ENCODE measurements at places on chromosomes 2 and 18. TPM values are rescaled to one million over a fixed set of nuclear protein-coding genes. Genes with fewer than 3 reads are reported as not detected.

DNA sequence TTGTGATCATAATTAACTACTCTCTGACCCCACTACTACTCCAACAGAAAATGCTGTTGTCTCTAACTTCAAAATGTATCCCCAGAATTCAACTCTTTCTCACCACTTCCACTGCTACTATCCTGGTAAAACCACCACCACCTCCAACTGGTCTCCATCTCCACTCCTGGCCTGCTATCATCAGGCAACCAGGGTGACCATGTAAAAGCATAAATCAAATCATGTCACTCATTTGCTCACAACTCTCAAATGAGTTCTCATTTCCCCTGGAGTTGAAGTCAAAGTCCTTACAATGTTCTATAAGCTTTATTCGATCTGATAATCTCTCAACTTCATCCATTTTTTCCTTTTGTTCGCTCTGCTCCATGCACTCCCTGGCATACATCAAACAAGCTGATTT is 24.6 kb downstream of the CUL3 start:
- no peaks in the 10 kb centered on the region for H3K36me3 ChIP-seq
- H3K4me1 ChIP-seq: peaks cover 34% of the 10 kb centered on the region
- no peak overlapping the region for H3K27ac ChIP-seq
- DNase-seq: no peak

DNAJC5G gene
- total RNA-seq: 0.39 TPM

DNA sequence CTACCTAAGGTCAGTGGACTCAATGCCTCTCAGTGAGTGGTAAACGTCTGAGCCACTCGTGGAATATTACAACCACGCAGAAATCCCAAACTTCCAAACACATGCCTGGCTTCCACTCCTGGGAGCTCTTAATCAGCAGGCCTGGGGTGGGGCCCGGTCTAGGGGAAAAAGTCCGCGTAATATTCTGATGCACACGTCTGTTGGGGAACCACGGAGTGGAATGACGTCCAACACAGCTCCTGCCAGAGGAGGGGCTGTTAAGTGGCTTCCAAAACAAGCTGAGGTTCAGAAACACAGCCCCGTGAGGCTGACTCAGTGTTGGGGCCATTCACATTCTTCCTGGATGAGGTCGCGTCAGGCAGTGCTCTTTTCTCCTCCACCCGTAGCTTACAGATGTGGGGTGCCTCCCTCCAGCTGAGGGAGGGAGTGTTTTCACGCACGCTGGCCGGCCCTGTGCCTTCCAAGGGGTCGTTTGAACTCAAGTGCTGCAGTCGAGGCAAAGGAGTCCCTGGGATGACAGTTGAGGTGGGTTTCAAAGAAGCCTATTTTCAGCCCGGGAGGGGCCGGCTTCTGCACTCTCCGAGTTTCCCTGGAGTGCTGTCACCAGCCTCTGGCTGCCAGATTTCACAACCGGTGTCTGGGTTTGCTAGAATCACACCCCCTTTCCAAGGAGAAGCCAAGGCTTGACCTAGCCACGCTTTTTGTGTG is 73.1 kb downstream of the ACKR3 start:
- DNase-seq: peak; percentile 54
- H3K27me3 ChIP-seq: no peaks in the 10 kb centered on the region
- no peaks in the 10 kb centered on the region for H3K4me1 ChIP-seq
- H3K4me3 ChIP-seq: no peak overlapping the region

DNA sequence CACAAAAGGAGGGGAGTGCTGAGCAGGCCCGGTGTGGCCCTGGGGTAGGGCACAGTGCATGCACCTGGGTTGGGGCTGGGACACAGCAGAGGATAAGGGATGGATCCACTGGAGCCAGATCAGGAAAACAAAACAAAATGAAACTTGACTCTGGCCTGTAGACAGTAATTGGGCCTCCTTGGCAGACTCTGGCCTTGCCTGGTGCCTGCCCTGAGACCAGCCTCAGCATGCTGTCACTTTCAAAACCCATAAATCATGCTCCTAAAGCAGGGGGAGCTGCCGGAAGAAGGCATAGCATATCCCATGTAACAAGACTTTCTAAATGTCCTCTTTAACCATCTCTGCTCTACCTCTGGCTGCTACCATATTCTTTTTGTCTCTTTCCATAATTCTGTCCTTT is 61.1 kb upstream of the IGFBP5 start:
- H3K27ac ChIP-seq: no peak overlapping the region
- H3K4me1 ChIP-seq: no peaks in the 10 kb centered on the region
- no peak for DNase-seq
- no peaks in the 10 kb centered on the region for H3K27me3 ChIP-seq
- no peak overlapping the region for H3K4me3 ChIP-seq

SATB2 gene
- 5.7 TPM for total RNA-seq

HJURP gene
- 49.2 TPM for total RNA-seq

DNA sequence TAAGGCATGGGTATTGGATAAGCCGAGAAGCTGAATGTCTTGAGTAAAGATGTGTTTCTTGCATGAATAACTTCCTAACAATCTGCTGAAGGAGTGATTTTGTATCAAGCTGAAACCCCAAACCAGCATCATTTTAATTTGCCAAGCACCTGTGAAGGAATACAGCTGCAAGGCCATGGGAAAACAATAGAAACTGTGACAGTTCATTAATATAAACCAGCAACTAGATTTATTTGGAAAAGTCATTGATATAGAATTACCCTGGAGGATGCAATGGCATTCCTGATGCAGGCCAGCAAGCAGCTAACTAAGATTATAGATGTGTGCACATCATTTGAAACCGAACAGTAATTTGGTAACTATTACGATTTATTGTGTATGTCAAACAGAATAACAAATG is 155.7 kb upstream of the TCF4 start:
- 0 out of 2 replicates have a peak, but pooled peaks cover 5% of the 10 kb centered on the region for H3K4me1 ChIP-seq
- H3K36me3 ChIP-seq: no peaks in the 10 kb centered on the region

DNA sequence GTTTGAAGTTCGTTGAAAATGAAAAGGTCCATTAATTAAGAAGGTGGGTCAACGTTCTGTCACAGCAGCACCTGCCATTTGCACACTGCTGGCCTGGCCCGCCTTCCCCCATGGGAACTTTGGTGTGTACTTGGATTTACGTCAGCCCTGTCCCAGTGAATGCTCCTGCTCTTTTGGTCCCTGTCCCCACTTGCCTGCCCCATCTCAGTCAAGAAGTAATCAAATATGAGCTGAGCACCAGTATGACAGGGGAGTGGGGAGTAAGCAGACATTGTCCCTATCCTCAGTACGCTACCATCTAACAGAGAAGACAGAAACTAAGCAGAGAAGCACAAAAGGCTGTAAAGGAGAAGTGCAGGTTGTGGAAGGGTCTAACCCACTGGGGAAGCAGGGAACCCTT is 65.1 kb downstream of the SLC4A3 start:
- DNase-seq: no peak
- H3K4me1 ChIP-seq: peaks cover 7% of the 10 kb centered on the region
- H3K36me3 ChIP-seq: no peaks in the 10 kb centered on the region
- H3K27me3 ChIP-seq: no peaks in the 10 kb centered on the region

DNA sequence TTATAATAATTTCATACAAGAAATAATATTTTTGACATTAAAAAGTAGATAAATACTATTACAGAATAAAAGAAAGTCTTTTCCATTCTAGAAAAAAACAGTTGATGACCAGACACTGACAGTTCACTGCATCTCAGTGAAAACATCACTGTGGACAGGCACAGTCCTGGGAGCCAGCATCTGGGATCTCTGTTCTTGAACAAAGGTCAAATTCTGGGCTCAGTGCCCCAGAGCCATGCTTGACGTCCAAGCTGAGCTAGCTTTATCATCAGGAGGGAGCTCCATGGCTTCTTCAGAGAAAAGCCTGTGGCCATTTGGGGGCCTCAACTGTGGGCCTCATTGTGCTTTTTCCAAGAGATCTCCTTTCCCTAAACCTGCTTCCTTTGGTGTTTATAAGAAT is 86.1 kb upstream of the SRD5A2 start:
- no peaks in the 10 kb centered on the region for H3K4me1 ChIP-seq
- H3K27ac ChIP-seq: no peak overlapping the region
- H3K4me3 ChIP-seq: no peak overlapping the region
- no peaks in the 10 kb centered on the region for H3K36me3 ChIP-seq
- H3K27me3 ChIP-seq: no peaks in the 10 kb centered on the region

DNA sequence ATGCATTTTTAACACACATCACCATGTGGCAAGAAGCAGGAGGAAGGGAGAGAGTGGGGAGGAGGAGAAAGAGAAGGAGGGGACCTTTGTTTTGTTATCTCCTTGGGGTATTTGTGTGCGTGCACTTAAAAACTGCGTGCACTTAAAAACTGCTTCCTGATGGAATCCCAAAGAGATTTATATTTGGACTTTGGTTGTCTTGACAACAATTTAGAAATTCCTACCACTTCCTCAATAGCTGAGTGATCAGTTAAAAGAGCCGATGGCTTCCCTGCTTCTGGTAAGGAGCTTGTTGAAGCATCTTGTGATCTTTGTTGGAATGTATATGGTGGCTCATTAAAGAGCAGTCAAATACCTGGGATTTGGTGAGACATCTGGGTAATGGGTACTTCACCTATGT is 4.5 kb downstream of the RAB31 start:
- H3K27me3 ChIP-seq: peaks cover 30% of the 10 kb centered on the region
- H3K27ac ChIP-seq: no peak overlapping the region

GRCh38 chr2:239376351-239376750 is 24.5 kb downstream of the HDAC4 start:
- no peak overlapping the region for H3K27ac ChIP-seq
- no peak overlapping the region for H3K4me3 ChIP-seq
- H3K36me3 ChIP-seq: no peaks in the 10 kb centered on the region
- peaks cover 12% of the 10 kb centered on the region for H3K4me1 ChIP-seq
- DNase-seq: no peak

GRCh38 chr2:69585855-69586555 is 57.5 kb downstream of the AAK1 start:
- peak overlapping the region; percentile 33 for H3K27ac ChIP-seq
- DNase-seq: no peak
- no peaks in the 10 kb centered on the region for H3K27me3 ChIP-seq
- H3K4me1 ChIP-seq: peaks cover 23% of the 10 kb centered on the region
- no peak overlapping the region for H3K4me3 ChIP-seq

DNA sequence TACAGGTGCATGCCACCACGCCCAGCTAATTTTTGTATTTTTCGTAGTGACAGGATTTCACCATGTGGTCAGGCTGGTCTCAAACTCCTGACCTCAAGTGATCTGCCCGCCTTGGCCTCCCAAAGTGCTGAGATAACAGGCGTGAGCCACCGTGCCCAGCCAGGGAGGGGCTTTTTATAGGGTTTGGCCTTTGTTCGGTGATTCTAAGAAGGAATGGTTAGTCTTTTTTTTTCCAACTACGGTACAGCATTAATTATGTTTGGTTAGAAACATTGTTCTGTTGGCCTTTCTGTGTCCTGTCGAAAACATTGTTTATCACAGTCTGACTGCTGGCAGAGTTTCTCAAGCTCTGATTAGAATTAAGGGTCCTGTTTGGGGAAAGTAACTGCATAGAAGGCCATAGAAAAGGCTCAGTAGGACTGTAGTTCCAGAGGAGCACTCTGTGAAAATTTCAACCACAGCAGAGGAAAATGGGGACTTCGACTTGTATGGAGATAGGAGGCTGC is 19.3 kb upstream of the SMCHD1 start:
- no peaks in the 10 kb centered on the region for H3K27me3 ChIP-seq
- H3K4me1 ChIP-seq: no peaks in the 10 kb centered on the region
- no peak overlapping the region for H3K27ac ChIP-seq
- no peaks in the 10 kb centered on the region for H3K36me3 ChIP-seq

DNA sequence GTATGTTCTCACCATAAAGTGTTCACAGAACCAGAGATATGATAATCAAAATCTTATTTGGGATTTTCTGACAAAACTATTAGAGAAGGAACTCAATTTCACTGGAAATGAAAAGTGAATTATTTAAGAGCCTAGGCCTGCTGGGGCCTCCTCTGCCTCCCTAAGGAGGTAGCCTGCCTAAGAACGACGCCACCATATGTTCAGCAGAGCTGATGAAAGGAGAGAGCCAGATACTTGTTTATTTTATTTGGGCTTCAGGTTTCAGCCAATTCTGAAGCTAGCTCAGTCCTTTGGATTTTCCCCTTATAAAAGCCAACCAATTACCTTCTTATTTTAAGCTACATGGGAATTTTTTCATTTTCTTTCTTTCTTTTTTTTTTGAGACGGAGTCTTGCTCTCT is 433.1 kb upstream of the MAP2 start:
- no peaks in the 10 kb centered on the region for H3K27me3 ChIP-seq
- no peak for DNase-seq
- no peak overlapping the region for H3K4me3 ChIP-seq
- no peak overlapping the region for H3K27ac ChIP-seq
- H3K4me1 ChIP-seq: no peaks in the 10 kb centered on the region

DNA sequence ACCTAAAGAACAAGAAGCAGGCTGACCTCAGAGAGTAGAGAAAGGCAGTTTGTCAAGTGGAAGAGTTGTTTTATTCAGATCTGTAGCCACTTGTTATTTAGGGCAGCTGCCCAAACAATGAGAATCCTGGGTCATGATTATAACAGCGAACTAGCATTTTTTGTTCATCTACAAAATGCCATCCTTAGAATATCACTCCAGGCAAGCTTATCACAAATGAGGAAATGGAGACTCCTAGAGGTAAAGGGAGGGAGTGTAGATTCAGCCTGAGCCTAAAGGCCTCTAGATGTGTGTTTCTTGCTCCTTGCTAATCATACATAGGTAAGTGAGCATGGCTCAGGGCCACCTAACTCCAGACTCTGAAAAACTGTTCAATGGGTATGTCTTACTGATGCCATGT is 126.1 kb downstream of the HNMT start:
- DNase-seq: peak; percentile 48
- H3K36me3 ChIP-seq: no peaks in the 10 kb centered on the region
- H3K4me1 ChIP-seq: peaks cover 17% of the 10 kb centered on the region
- H3K4me3 ChIP-seq: no peak overlapping the region
- H3K27ac ChIP-seq: no peak overlapping the region
- no peaks in the 10 kb centered on the region for H3K27me3 ChIP-seq

PAX3 gene
- not detected for total RNA-seq

DNA sequence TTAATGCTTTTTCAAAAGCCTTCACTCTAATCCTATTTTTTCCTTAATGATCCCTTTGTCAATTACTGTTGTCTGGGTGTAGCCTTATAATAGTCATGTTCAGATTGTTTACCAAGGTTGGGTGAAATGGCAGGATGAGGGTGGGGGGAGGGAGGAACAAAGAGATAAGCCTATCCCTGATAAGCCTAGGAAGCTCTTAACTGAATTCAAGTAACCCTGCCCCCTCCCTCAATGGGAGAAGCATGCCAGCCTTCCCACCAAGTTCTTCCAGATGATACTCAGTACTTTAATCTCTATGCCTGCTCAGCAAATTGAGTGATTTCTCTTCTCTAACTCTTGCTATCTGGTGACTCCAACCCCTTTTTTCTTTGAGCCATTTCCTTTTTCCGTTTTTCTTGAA is 180.3 kb upstream of the ETAA1 start:
- DNase-seq: no peak
- no peaks in the 10 kb centered on the region for H3K27me3 ChIP-seq
- peak overlapping the region; percentile 42 for H3K27ac ChIP-seq

Data from GM23338 (cell line).